ENCODE measurements at places on chromosomes 5 and 9.

DNA sequence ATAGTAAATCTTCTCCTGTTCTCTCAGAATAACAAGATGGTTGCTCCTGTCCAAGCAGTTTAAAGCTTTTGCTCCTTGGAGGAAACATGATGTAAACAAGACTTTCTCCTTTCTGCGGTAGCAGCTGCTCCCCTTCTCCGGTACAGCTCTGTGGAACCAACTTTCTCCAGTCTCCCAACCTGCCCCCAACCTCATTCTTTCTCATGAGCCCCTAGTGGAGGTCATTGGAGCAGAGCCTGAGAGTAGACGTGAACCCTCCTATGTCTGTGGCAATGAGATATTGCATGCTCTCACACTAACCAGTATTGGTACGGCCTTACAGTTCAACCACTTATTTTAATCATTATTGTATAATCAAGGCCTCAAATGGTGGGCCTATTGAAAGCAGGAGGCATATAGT, 483.8 kb upstream of the CDH10 start:
- no peak for DNase-seq

DNA sequence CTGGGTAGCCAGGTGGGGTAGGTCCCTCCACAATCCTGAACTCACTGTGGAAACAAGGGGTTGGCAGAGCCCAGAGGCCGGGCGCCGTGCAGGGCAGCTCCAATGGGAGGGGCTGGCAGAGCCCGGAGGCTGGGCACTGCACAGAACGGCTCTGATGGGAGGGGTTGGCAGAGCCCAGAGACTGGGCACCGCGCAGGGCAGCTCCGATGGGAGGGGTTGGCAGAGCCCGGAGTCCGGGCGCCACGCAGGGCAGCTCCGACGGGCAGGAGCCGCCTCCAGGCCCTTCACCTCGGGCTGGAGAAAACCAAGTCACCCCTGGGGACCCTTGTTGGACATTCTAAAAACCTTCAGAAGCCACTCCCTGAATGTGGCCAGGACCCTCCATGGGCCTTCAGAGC, 9.3 kb downstream of the NACC2 start:
- no peak for DNase-seq

- DNase-seq: no peak
These were observed 253.7 kb downstream of the ICE1 start for GRCh38 chr5:5676218-5676617.

DNA sequence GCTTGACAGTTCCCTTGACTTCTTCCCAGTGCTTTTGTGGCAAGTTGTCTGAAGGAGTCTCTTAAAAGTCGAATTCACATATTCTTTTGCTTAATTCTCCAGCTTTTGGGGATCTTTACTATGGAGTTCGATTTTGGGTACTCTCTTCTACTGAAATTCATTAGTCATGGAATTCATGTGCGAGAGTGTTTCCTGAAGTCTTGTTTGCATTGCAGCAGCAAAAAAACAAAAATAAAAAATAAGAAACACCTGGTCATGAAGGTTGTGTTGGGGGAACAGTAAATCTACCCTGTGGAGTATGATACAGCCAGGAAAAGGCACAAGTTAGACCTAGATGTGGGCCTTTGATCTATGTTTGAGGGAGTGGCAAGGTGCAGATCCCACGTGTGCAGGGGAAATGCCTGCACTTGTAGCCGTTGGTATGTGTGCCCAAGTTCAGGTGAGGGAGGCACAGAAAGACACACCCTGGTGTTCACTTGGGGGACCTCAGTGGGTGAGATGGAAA, 55.2 kb downstream of the CFAP77 start:
- DNase-seq: no peak

- no peak for DNase-seq
These were observed 7.3 kb downstream of the HABP4 start for GRCh38 chr9:96457266-96457665.

All from activated CD4-positive, alpha-beta T cell treated with anti-CD3 and anti-CD28 coated beads for 48 hours (primary cell).